Hindlimb muscle (tissue), 1 donor: ENCODE measurements at places on chromosomes 3 and 15. TPM values are rescaled to one million over a fixed set of nuclear protein-coding genes. Genes with fewer than 3 reads are reported as not detected.

DNA sequence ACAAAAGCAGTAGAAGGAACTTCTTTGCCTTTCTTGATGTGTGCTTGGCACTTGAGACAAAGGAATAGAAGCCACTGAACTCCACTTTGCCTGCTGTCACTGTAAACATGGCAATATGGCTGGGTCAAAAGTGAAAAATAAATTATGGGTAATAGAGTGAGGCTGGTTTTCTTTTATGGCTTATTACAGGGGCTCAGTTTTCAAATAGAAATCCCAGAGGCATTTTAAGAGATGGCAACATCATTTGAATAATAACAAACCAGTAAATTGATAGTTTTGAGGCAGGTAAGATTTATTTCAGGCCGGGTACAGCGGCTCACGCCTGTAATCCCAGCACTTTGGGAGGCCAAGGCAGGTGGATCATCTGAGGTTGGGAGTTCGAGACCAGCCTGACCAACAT, 2.8 kb downstream of the C3orf52 start:
- DNase-seq = no peak

DNA sequence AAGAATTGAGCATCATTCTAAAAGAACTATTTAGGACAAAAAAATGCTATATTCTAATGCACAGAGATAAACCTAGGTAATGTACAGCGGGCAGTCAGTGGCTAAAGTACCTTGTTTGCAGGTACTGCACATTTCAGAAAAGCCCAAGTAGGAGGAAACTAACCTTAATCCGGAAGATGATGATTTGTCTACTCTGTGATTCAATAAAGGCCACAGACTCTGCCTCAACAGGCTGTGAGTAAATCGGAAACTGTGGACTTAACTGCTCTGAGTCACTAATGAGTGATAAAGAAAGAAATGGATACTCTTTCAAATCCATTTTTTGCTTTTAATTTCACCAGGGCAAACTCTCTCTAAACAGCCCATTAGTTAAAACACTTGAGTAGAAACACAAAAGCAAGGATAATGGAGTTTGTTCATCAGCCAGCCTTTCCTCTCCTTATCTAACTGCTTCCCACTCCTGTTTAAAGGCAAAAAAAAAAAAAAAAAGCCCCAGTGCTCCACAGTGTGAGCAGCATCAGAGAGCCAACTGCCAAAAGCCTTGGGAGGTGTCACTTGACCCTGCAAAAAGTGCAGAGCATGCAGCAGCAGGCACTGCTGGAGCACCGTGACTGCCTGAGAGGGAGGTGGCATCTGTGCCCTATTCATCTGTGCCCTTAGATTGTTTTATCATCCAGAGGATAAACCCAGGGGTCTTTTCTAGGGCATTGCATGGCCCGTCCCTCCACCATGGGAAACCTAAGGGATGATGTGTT, 187.7 kb downstream of the SATB1 start:
- no peak for DNase-seq

DNA sequence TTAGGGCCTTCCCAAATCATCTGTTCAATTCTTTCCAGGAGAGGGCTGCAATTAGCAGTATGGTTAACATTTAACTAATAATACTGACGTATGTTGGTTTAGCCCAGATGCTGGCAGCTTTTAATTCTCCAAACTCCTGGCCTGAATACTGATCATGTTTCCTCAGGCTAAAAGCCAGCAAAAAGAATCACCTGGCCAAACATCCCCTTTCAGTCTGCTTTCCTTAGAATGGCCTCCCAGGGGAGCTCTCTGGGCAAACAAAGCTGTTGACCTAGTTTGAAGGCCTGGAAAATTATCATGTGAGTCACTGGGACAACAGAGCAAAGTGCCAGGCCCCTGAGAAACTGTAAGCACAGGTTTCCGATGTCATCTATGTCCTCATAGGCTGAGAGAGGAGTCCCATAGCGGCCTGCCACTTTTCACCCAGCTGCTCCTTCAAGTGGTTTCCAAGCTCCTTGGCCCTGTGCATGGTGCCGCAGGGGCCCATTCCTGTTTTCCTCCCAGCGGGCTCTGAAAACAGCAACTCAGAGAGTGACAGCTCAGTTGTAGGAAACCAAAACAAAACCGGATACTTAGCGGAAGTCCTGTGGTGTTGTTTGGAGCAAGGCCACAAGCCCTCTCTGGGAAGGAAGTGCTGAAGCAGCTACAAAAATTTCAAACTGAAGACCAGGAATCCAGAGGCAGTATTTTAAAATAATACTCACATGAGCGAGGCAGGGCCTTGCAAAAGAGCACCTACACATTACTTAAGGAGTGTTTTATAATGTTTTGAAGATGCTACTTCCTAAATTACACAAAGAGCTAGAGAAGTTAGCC, 36.5 kb upstream of the RAB11A start:
- DNase-seq = peak; percentile 92

- DNase-seq = no peak
These were observed 3.1 kb downstream of the MYO1E start for GRCh38 chr15:59369597-59369996.

HDC gene
- 0.71 TPM for polyA plus RNA-seq

FOXB1 gene
- polyA plus RNA-seq = not detected

CASR gene
- polyA plus RNA-seq = not detected

CHRM5 gene
- 0.08 TPM for polyA plus RNA-seq

GRCh38 chr15:70876683-70877082, 15.6 kb downstream of the THAP10 start:
- DNase-seq = no peak
